Activated naive CD4-positive, alpha-beta T cell treated with anti-CD3 and anti-CD28 coated beads, Interleukin-2, amount 10 ng/mL, durations not matched to agents 7 days and 5 days (primary cell): ENCODE measurements at places on chromosomes 6 and 20.

DNA sequence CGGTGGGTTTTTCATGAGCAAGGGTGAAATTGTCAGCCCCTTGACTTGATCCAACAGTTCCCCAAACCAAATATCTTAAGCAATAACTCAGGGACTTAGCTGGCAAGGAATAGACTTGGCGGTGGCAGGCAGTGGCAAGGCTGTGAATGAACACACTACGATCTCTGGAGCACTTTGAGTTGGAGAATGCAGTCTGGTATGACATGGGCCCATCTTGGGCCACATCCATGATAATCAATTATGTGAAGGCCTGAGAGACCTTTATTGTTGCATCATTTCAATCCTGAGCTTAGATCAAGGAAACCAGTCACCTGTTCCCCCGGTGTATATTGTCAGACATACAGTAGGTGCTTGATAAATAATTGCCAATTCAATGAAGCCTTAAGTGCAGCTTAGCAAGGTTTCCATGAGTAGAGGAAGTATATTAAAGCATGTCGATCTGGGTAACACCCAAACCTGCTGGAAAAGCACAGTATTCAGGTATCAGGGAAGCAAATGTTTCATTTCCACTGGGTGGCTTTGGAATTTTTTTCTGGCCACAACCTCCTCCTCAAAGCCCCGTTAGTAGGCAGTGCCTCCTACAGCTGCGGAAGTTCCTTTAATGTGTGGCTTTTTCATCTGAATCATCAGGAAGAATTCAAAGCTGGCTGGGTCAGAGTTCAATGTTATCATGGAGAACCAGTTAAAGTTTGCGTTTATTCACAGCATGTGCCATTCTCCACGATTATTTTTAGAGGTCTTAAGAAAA, 10.2 kb downstream of the CASS4 start:
- no peak for DNase-seq

- peak; percentile 49 for DNase-seq
Observed at GRCh38 chr20:63215101-63216040, 560 bp downstream of the YTHDF1 start.

GRCh38 chr6:42459888-42460287, 8.2 kb upstream of the TRERF1 start:
- DNase-seq = no peak

DNA sequence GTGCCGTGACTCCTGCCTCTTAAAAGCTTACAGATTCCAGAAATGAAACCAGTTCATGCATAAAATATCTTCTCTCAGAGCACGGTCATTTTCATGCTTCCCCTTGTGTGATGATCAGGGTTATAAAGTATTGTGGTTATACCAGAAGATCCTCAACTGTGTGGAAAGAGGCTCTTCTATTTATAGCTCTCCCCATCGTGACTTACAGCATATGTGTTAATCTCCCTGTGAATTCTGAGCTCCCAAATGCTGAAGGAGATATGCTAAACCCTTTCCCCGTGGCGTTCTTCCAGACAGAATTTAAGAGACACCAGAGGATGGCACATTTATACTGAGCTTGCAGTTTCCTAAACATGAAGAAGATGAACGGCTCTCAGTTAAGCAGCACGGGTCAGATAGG, 158.8 kb downstream of the CDH26 start:
- no peak for DNase-seq

DNA sequence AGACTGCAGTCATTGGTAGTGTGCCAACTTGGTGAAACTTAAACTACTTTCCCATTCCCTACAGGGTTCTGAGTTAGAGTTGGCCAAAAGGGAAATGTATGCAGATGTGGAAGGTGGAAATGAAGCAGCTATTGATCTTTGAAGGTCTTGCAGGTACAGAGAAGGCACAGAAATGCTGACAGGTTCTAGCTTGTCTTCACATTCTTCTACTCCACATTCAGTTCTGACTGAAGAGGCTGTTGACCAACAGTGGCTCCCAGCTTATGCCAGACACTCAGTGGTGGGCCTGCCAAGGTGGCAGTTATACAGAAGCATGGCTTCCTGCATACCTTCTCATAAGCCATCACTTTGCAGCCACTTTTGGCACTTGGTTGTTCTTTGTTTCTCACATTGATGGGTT, 423.9 kb downstream of the CDC5L start:
- DNase-seq = no peak
